ENCODE measurements at places on chromosomes 1 and 21.

DNA sequence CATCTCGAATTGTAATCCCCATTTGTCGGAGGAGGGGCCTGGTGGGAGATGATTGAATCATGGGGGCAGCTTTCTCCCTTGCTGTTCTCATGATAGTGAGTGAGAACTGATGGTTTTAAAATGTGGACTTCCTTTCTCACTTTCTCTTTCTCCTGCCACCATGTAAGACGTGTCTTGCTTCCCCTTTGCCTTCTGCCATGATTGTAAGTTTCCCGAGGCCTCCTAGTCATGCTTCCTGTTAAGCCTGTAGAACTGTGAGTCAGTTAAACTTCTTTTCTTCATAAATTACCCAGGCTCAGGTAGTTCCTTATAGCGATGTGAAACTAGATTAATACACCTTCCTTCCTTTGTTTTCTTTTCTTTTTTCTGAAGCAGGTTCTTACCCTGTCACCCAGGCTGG lies 13.9 kb downstream of the DNAJC6 start:
- DNase-seq: no peak

DNA sequence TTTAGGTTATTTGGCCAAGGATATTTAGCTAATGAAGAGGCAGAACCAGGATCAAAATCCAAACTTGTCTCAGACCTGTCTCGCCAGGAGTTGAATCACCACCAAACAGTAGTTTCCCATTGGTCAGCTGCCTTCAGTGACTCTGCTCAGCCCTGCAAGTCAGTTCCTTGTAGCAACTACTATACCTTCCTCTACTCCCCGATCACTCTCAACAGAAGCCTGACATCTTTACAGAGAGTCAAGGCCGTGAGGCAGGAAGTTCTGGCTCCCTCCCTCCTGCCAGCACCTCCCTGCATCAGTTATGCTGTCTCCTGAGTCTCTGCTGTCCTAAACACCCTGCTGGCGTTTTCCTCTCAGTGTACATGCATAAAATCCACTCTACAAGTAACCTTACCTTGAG lies 13.2 kb downstream of the PSMD4 start:
- no peak for DNase-seq

- no peak for DNase-seq
Measured at GRCh38 chr1:56566994-56567393, 12.4 kb downstream of the PLPP3 start.

DNA sequence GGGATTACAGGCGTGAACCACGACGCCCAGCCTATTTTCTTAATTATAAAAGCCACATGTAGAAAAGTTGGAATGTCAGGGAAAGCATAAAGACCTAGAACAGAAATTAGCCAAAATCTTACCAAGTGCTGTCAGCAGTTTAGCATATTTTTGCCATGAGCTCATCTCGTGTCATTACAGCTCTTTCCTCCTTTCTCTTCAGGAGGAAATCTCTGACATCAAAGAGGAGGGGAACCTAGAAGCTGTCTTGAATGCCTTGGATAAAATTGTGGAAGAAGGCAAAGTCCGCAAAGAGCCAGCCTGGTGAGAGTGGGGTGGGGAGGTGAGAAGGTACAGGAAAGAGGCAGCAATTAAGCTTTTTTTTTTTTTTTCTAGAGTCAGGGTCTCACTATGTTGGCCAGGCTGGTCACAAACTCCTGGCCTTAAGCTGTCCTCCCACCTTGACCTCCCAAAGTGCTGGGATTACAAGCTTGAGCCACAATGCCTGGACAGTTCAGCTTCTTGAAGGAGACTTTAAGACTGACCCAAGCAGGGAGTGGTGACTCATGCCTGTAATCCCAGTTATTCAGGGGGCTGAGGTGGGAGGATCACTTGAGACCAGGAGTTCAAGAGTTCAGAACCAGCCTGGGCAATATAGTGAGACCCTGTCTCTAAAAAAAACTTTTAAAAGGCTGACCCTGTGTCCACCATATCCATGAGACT lies 8.4 kb upstream of the BGLAP start:
- no peak for DNase-seq

DNA sequence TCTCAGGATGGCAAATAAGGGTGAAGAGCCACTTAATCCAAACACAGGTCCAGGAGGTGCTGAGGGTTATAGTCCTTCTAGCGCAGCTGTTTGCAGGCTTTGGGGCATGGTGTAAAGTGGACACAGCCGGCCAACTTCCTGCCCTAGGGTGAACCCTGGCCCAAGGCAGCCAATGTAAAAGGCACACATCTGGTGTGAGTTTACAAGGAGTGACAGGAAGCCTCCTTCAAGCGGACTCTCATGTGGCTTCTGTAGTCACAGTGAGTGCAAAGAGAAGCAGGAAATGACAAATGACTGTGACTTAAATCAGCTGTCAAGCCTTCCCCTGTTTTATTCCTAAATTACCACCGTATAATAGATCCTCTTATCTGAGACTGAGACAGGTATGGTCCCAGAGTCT lies 213.0 kb downstream of the CRB1 start:
- no peak for DNase-seq

DNA sequence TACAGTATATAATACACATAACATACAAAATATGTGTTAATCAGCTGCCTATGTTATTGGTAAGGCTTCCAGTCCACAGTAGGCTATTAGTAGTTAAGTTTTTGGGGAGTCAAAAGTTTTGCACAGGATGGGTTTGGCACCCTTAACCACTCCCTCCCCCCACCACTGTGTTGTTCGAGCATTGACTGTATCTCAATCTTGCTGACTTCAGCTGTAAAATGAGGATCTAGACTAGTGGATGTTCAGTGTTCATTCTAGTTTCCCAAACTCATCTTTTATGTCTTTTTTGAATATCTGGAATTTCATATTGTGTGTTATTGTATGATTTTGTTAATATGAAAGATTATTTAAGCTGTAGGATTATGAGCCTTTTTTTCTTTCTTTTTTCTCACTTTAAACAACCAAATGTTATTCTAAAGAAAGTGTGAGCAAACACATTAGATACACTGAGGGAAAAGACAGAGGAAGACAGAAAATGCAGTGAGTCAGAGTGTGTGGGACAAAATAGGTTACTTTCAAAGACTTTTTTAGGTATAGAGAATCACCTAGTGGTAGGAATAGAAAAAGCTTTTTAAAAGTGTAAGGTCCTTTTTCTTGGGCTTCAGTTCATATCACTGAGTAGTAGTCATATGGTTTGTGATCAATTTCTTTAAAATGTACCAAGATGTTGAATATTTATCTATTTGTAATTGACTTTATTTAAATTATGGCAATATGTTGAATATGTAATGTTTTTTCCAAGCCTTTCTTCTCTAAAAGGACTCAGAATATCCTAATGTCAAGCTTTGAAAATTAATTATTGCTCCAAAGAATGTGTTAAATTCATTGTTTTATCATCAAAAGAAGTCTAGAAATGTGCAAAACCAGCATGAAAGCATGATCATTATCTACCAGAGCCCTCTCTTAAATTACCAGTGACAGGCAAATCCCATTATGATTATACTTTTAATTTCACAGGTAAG lies 17.9 kb upstream of the CENPF start:
- no peak for DNase-seq

- DNase-seq: peak; percentile 49
Measured at GRCh38 chr1:223129229-223129901, 13.7 kb downstream of the TLR5 start.

DNA sequence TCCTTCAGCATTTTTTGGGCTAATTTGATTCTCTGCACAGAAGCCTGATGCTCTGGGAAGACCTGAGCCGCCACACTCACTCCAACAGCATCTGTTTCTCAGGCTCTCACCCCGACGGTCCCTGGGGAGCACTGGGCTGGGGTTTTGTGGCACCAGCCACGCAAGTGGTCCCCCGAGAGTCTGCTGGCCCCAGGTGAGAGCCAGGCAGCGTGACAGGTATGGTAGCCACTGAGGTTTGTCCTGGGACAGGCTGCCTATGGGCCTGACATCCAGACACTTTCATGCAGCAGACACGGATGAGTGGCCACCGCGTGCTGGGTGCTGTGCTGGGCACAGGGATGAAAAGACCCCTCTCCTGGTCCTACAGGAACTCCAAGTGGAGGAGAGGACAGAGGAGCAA lies 11.0 kb downstream of the AJAP1 start:
- no peak for DNase-seq
